8988T (cell line): ENCODE measurements at places on chromosomes 11 and 22.
A peak's percentile ranks its signal among the peaks of the same experiment; 100 is the strongest.

DNA sequence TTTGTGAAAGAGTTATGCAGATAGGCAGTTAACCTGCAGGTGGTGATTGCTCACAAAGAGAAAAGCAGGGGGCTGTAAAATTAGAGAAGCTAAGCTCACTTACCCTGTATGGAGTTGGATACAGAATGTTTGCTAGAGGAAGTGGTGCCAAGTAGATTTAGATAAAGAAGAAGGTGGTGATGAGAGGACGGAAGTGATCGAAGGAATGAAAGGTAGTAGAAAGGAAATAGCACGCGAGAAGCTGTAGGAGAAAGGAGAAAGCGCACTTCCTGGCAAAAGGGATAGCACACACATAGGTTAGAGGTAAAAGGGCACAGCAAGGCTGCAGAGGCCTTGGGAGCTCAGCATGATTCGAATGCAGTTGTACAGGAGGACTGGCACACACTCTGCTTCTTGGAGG, 87.3 kb upstream of the CTSC start:
- DNase-seq, result no peak

DNA sequence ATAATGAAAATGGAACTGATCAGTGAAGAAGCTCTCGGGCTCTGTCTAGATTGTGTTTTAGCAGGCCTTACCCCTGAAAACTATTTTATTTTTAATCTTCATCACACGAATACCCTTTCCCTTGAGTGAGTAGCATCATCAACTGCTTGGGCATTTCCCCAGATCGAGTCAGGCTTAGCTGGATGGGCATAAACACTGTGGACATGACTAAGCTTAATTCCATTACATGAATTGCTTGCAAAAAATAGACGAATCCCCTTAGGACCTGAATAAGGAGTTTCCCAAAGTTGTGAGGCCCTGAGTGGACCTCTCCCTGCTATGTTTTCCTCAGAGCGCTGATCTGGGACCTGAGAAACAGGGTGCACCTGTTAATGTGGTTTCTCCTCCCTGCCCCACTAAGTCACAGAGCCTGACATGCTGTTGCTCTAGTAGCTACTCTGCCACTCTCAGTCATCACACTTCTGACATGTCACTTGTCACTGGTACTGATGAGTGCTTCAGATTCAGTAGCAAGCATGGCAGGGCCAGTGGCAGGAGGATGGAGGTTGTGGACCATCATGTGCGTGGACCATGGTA, 53.5 kb downstream of the ENDOD1 start:
- no peak for DNase-seq

- no peak for DNase-seq
These were observed 8.6 kb downstream of the PLA2G6 start for GRCh38 chr22:38172832-38173640.

- DNase-seq, result no peak
These were observed 12.1 kb downstream of the MS4A2 start for GRCh38 chr11:60100516-60100915.

DNA sequence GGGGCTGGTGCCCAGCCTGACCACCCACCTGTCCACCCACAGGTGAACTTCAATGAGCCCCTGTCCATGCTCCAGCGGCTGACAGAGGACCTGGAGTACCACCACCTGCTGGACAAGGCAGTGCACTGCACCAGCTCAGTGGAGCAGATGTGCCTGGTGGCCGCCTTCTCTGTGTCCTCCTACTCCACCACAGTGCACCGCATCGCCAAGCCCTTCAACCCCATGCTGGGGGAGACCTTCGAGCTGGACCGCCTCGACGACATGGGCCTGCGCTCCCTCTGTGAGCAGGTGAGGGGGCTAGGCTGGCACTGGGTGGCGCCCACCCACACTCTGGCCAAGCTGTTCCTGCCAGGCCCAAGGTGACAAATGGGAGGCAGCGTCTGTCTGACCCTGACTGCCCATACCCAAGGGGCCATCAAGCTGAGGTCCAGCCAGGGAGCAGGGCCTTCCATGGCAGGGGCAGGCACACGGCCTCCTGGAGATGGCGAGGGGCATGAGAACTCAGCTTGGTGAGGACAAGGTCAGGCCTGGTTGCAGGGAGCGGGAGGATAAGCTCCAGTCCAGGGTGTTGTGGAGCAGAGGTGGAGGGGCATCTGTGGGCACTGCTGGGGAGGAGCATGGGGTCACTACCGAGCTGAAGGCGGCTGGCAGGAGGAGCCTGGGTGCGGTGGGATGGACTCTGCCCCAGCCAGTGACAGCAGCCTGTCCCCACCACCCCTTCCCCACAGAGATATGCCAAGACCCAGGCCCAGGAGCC, 77.7 kb downstream of the MORC2 start:
- peak; percentile 75 for DNase-seq

DNA sequence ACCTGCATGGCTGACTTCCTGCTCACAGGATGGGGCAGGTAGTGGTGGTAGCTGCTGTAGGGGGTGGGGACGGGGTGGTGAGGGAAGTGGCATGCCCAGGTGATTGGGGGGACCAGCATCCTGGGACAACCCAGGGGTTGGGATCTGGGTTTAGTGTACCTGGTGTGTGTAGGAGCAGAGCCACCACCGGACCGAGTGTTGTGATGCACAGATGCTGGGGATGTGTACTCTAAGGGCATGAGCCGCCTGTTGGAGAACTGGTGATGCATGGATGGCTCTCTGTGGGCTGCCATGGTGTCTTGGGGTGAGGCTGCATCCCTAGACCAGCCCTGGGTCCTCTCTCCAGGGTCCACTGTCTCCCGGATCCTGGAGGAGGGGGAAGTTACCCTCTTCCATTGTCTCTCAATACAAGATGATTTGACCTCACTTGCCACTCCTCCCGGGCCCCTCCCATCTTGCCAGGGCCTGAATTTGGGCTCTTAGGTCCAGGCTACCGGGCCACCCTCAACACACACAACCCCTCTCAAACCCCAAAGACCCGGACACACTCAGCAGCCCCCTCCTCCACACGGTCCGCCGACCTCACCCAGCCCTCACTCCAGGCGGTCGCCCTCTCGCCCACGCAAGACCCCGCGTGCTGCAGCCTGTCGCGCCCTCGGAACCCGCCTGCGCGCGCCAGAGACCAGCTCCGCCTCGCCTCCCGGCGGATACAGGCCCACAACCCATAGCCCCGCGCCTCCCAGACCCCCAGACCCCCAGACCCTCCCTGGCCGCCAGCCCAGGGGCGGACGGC, 619 bp downstream of the LRRC75B start:
- DNase-seq, result peak; percentile 40

DNA sequence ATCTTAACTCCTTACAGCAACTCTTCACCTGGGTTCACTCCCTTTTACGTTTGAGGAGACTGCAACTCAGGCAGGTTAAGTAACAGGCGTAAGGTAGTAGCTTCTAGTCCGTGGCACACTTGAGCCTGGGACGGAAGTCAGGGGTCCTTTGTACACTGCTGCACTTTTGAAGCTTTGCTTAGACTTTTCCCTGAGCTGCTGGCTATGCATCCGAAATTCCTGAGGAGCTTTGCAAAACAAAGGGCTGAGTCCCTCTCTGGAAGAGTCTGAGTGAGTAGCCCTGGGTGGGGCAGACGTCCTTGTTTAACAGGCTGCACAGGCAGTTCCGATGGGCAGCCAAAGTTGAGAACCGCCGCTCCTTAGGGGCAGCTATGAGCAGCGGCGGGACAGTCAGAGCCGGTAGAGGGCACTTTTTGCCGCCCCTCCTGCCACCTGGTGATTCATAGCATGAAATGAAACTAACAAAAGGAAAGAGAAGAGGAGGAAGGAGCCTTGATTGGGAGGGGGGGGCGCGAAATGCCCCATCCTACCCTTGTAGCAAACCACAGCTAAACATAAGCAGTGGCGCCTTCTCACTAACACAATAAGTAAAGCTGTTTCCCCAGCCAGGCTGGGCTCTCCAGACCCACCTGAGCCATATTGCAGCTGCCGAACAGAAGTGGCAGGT, 1.4 kb downstream of the TMEM109 start:
- DNase-seq, result peak; percentile 79
